A549 treated with Mapracorat at 1 μM for 4 hours (cell line): ENCODE measurements at places on chromosomes 2 and 18. TPM values are rescaled to one million over a fixed set of nuclear protein-coding genes. Genes with fewer than 3 reads are reported as not detected.

The PKDCC gene
- total RNA-seq: 19.0 to 22.8 TPM (median 21.8 TPM) in 5 replicates

The MREG gene
- 4.2 to 5.3 TPM (median 4.9 TPM) in 5 replicates for total RNA-seq

The ANKRD12 gene
- total RNA-seq: 2.6 to 5.3 TPM (median 4.3 TPM) in 5 replicates

The ZNF385B gene
- total RNA-seq: not detected in 5 replicates

The CRYGC gene
- not detected in 5 replicates for total RNA-seq

The TUBB8B gene
- total RNA-seq: 0.18 TPM in 1 of 5 replicates, not detected in the others

The MEP1B gene
- total RNA-seq: 0.05 TPM in 1 of 5 replicates, not detected in the others

The C18orf32 gene
- 18.1 to 25.6 TPM (median 22.0 TPM) in 5 replicates for total RNA-seq

The PPP1R1C gene
- total RNA-seq: 1.1 to 2.6 TPM (median 1.2 TPM) in 5 replicates

The MAP3K19 gene
- not detected in 5 replicates for total RNA-seq

The TCF4 gene
- 1.1 to 2.6 TPM (median 1.5 TPM) in 5 replicates for total RNA-seq

The MYCN gene
- total RNA-seq: not detected in 5 replicates

The LBX2 gene
- 2.7 to 3.7 TPM (median 3.1 TPM) in 5 replicates for total RNA-seq

The DSG2 gene
- 44.3 to 68.1 TPM (median 62.4 TPM) in 5 replicates for total RNA-seq

The FNDC4 gene
- 3.5 to 5.3 TPM (median 3.8 TPM) in 5 replicates for total RNA-seq

The TUBA3E gene
- total RNA-seq: 2.4 to 3.8 TPM (median 3.3 TPM) in 5 replicates

The PPP4R3B gene
- 24.9 to 32.8 TPM (median 30.5 TPM) in 5 replicates for total RNA-seq

The SIX2 gene
- 0.96 to 1.4 TPM (median 1.2 TPM) in 5 replicates for total RNA-seq

The CRACDL gene
- 2.5 to 3.8 TPM (median 2.8 TPM) in 5 replicates for total RNA-seq

The CNTNAP5 gene
- not detected in 5 replicates for total RNA-seq

The C1QL2 gene
- total RNA-seq: 0.11 to 0.53 TPM (median 0.31 TPM) in 5 replicates

The TLX2 gene
- total RNA-seq: 0.19 to 0.58 TPM (median 0.33 TPM) in 5 replicates

The ERFE gene
- 6.6 to 9.1 TPM (median 8.3 TPM) in 5 replicates for total RNA-seq

The CAPN14 gene
- 0.03 to 0.05 TPM in 2 of 5 replicates, not detected in the others for total RNA-seq

The SLC23A3 gene
- total RNA-seq: 0.59 to 1.1 TPM (median 0.86 TPM) in 5 replicates

The CYRIA gene
- 0.15 to 0.86 TPM (median 0.28 TPM) in 5 replicates for total RNA-seq

The LRRC30 gene
- not detected in 5 replicates for total RNA-seq

The IHH gene
- 0.30 to 0.89 TPM (median 0.53 TPM) in 5 replicates for total RNA-seq

The FN1 gene
- total RNA-seq: 171 to 279 TPM (median 205 TPM) in 5 replicates

The ANKRD30B gene
- total RNA-seq: not detected in 5 replicates

The REG3A gene
- not detected in 5 replicates for total RNA-seq

The SOS1 gene
- 11.3 to 16.2 TPM (median 14.6 TPM) in 5 replicates for total RNA-seq

The CLEC4F gene
- total RNA-seq: not detected in 5 replicates

The ANKRD30BL gene
- not detected in 5 replicates for total RNA-seq

The C2orf72 gene
- total RNA-seq: 4.8 to 7.5 TPM (median 6.2 TPM) in 5 replicates

The SFT2D3 gene
- total RNA-seq: 4.4 to 7.1 TPM (median 5.9 TPM) in 5 replicates

The PFN4 gene
- total RNA-seq: 1.1 to 1.9 TPM (median 1.9 TPM) in 5 replicates

The DNAJC5G gene
- total RNA-seq: not detected in 5 replicates

The ANKZF1 gene
- 13.6 to 19.8 TPM (median 16.9 TPM) in 5 replicates for total RNA-seq

The FLACC1 gene
- total RNA-seq: 0.13 to 0.14 TPM in 2 of 5 replicates, not detected in the others

The SCN1A gene
- not detected in 5 replicates for total RNA-seq

The SLC5A7 gene
- not detected in 5 replicates for total RNA-seq

The KATNAL2 gene
- 1.3 to 2.4 TPM (median 1.8 TPM) in 5 replicates for total RNA-seq

The FRZB gene
- total RNA-seq: 0.07 to 0.16 TPM (median 0.12 TPM) in 5 replicates

The OTOS gene
- not detected in 5 replicates for total RNA-seq

The RUFY4 gene
- total RNA-seq: not detected in 5 replicates

The GPBAR1 gene
- total RNA-seq: 0.09 to 0.42 TPM (median 0.28 TPM) in 5 replicates

The MSH2 gene
- 36.3 to 41.6 TPM (median 38.0 TPM) in 5 replicates for total RNA-seq

The NFATC1 gene
- total RNA-seq: 4.5 to 7.1 TPM (median 6.1 TPM) in 5 replicates

The SDC1 gene
- 148 to 201 TPM (median 187 TPM) in 5 replicates for total RNA-seq

The NT5C1B gene
- not detected in 5 replicates for total RNA-seq

The SP3 gene
- 29.4 to 41.1 TPM (median 40.2 TPM) in 5 replicates for total RNA-seq

The CDH7 gene
- total RNA-seq: 0.05 TPM in 1 of 5 replicates, not detected in the others

The CTAGE1 gene
- total RNA-seq: not detected in 5 replicates
